ENCODE measurements at places on chromosomes 6 and 20. TPM values are rescaled to one million over a fixed set of nuclear protein-coding genes. Genes with fewer than 3 reads are reported as not detected.

DNA sequence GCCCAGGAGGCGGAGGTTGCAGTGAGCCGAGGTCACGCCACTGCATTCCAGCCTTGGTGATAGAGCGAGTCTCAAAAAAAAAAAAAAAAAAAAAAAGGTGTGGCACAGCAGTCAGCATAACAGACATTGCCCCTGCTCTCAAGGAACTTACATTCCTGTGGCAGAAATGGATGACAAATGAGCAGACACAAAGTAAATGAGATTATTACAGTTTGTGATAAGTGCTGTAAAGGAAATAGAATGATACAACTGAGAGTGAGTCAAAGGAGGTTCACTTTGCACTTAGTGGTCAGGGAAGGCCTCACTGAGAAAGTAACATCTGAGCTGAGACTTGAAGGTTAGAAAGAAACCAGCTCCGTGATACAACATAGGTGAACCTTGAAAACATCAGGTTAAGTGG is 36.4 kb downstream of the CEP250 start:
- DNase-seq: no peak

GRCh38 chr20:32128167-32128566 is 18.7 kb downstream of the TM9SF4 start:
- DNase-seq: no peak

DNA sequence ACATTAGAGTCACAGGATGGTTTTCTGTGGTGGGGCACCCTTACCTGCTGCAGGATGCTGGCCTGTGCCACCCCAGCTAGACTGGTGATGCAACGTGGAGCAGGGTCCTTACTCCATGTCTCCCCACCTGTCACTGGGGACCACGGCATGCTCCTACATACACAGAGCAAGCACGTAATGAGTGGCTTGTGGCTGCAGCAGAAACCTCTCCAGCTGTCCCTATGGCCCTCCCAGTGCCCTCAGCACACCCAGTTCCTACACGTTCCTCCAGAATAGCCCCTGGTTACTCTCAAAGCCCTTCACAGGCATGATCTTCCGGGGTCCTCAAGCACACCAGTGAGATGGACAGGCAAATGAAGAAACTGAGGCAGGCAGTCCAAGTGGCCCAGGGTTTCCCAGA is 3.2 kb upstream of the LSM14B start:
- no peak for DNase-seq

The ANKEF1 gene
- total RNA-seq: 10.0 TPM

DNA sequence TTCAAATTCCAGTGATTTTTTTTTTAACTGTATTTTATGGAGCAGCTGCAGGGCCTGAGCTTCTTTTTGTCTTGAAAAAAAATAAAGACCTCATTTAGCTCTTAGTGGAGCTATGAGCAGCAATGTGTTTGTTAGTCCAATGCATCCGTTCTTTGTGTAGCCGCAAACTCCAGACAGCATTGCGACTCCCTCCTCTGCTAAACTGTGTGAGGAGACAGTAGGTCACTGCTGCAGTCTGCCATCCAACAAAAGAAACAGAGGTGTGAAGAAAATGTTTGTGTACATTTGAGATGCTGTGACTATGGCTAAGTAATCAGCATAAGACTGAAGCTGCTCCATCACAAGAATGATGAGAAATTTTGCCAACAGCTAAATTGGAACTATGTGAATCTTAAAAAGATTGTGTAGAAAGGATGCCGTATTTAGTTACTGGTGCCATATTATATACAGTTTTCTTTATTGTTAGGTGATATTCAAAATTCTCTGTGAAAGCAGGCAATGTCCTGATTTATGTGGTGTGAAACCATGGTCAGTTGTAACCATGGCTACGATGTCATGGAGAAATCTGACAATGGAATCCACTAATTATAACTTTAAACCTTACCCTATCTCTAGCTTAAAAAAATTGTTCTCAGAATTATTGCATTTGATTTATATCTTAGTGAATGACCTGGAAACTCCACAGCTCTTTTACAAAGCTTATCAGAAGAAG is 428.8 kb upstream of the EPHA7 start:
- no peak for DNase-seq

- peak; percentile 72 for DNase-seq
Observed at GRCh38 chr20:2804852-2805688, 4.6 kb upstream of the CPXM1 start.

The SPATA25 gene
- total RNA-seq: 3.0 TPM

GRCh38 chr6:53861518-53861917 is 66.7 kb downstream of the LRRC1 start:
- no peak for DNase-seq

DNA sequence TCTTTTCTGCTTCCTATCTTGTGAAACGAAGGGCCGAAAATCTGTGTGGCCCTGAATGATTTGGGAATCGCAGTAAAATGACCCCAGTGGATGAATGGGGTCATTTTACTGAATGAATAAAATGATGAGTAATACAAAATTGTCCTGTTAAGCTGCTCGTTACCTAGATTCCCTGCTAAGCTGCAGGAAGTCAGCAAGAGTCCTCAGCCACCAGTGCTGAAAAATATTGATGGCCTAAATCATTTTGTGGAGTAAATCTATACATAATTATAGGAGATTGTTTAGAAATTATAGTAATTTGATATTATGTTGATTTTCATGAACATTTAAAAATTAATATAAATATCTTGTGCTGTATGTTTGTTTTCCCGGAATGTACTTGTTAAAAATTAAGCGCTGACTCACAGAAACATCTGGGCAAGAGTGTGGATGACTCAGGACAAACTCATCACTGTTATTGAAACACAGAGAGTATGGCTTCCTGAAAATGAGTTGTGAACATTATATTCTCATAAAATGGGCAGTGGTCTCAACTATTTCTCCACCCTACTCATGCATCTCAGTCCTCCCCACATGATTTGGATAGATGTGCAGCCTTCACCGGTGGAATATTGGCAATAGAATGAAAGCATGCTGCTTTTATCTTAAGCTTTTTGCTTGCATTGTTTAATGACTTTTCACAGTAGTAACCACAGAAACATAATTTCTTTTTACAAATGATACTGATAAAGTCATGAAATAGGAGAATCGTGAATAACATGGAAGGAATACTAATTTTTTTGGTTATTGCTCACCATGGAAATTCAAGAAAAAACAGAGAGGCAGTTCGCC is 36.2 kb upstream of the RGS17 start:
- DNase-seq: no peak

DNA sequence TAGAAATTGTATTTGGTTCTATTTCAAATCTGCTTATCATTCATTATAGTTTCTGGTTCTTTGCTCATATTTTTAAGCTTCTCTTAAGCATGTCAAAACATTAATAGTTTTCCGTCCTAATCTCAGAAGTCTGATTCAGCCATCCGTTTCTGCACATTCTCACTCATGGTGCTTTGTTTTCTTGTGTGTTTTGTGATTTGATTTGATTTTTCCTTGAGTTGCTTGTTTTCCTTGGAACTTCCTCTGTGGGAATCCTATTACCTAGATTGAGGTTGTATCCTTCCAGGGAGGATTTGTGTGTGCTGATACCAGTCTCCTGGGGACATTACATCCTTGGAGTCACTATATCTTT is 7.9 kb downstream of the SNX9 start:
- DNase-seq: no peak

GRCh38 chr6:10886691-10887502 is at the start of gene SYCP2L:
SYCP2L (plus strand) TSS chr6:10887052; CDS start chr6:10887127, 75 bp downstream.
- DNase-seq: peak; percentile 54

The HUS1B gene
- total RNA-seq: 0.75 TPM

The SLC35B3 gene
- 9.8 TPM for total RNA-seq

GRCh38 chr6:145648149-145648548 is 87.2 kb downstream of the EPM2A start:
- DNase-seq: no peak

GRCh38 chr6:88339761-88340160 is 173.6 kb upstream of the CNR1 start:
- DNase-seq: no peak

GRCh38 chr6:158164579-158165170 is 3.4 kb downstream of the SERAC1 start:
- DNase-seq: no peak

DNA sequence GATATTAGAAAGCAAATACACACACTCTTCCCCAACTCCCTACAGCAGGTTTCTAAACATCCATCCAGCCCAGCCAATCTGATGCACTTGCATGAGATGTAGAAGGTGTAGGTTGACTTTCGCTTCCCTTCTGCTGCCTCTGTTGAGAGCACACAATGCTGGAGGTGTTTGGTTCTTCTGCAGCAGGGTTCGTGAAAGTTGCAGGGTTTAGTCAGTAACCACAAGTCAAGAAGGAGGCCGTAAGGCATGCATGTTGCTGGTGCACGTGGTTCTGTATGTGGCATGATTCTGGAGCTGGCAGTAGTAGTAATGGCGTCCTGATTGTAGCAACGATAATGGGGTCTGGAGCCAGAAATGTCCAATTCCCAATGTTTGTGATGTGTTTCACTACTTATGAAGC is 53.0 kb downstream of the DEK start:
- no peak for DNase-seq

DNA sequence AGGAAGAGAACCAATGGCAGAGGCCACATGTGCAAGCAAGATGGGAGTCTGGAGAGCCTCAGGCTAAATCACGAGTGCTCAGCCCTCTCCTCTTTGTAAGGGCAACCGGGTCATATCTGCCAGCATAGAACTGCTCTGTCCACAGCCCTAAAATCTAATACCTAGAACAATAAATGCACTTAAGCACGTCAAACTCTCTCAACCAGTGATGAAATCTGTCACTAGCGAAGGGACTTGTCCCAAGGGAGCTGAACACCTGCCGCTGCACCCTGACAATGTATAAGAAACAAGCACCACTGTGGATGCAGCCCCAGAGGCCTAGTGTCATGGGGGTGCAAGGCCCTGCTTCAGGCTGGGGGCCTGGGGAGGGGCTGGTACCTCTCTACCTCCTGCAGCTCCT is 82.5 kb downstream of the PRL start:
- DNase-seq: no peak

DNA sequence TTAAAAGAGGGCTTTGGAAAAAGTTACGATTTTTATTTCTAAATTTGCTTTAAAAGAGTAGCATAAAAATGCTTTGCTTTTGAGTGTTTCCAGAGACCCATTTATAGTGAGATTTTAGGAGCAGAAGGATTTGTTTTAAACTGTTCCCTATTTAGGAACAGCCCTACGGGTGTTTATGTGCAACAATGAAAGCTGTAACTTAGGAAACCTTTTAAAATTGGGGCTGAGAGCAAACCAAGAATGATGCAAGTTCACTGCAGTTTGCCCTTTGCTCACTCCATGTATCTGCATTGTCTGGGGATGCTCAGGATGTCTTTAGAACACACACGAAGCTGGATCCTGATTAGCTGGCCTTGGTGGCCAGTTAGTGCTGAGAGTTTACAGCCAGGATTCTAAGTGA is 40.9 kb downstream of the GHRH start:
- DNase-seq: no peak

DNA sequence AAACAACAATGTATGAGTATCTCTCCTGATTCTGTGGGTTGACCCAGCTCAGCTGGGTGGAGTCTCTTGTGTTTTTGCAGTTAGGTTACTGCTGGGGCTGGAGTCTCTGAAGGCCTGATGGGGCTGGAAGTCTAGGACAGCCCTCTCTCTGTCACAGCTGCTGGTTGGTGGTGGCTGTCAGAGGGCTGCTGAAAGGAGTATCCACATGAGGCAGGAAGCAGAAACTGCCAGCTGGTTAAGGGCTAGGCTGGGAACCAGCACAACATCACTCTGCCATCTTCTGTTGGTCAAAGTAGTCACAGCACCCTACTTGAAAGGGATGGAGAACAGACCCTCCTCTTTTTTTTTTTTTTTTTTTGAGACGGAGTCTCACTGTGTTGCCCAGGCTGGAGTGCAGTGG is 10.0 kb upstream of the PACSIN1 start:
- DNase-seq: no peak

GRCh38 chr6:139375226-139376016 is 973 bp upstream of the CITED2 start:
- DNase-seq: peak; percentile 71

- DNase-seq: no peak
Observed at GRCh38 chr20:19492687-19493336, 265.2 kb upstream of the RIN2 start.

Data from H1 (cell line).